ENCODE measurements at places on chromosomes 16 and 17.

GRCh38 chr17:19313746-19314651 is 48.5 kb downstream of the B9D1 start:
- no peak for DNase-seq

- DNase-seq = no peak
Observed at GRCh38 chr17:83103200-83103942, 24.0 kb downstream of the METRNL start.

DNA sequence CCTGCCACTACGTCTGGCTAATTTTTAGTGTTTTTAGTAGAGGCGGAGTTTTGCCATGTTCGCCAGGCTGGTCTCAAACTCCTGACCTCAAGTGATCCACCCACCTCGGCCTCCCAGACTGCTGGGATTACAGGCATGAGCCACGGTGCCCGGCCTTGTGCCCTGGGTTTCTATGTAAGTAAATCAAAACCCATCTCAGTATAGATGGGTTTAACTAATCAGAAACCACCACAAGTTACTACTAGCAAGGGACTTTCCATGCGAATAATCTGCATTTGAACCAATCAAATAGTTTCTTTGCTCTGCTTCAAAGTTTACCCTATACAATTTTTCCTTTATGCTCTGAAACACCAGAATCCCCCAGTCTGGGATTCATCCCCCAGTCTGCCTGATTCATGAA is 16.5 kb upstream of the EIF1 start:
- DNase-seq = no peak

GRCh38 chr17:28878158-28878910 is 19.2 kb downstream of the FLOT2 start:
- DNase-seq = no peak

DNA sequence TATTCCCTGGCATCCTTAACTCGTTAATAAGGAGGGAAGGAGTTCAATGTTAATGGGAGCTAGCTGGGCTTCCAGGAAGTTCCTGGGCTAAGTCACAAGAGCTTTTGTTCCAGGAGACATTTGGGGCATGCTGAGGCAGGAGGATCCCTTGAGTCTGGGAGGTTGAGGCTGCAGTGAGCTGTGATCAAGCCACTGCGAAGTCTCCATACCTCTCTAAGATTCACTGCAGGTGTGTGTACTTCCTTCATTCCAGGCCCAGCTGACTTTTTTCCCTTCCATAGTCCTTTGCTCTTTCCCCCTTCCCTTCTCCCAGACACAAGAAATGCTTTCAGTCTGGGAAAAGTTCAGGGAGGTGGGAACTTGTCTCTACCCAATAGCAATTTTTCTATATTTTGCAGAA is 489.8 kb downstream of the NPIPA7 start:
- DNase-seq = no peak

DNA sequence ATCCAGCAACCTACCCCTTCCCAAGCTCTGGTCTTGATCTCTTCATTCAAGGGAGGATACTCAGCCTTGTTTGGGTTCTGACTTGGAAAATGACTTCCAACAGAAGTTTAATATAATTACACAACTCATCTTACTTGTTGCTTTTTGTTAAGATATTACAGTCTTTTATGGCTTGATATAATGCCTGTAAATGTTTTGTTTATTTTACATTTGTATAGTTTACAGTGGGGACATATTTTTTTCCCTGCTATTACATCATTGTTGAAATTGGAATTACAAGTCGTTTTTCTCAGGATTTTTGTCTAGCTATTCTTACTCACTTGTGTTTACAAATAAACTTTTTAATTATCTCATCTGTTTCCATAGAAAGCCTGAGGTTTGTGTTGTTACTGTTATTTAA is 436.0 kb downstream of the CNTNAP4 start:
- no peak for DNase-seq

GRCh38 chr17:57408071-57408811 is 151.9 kb downstream of the MSI2 start:
- DNase-seq = no peak

DNA sequence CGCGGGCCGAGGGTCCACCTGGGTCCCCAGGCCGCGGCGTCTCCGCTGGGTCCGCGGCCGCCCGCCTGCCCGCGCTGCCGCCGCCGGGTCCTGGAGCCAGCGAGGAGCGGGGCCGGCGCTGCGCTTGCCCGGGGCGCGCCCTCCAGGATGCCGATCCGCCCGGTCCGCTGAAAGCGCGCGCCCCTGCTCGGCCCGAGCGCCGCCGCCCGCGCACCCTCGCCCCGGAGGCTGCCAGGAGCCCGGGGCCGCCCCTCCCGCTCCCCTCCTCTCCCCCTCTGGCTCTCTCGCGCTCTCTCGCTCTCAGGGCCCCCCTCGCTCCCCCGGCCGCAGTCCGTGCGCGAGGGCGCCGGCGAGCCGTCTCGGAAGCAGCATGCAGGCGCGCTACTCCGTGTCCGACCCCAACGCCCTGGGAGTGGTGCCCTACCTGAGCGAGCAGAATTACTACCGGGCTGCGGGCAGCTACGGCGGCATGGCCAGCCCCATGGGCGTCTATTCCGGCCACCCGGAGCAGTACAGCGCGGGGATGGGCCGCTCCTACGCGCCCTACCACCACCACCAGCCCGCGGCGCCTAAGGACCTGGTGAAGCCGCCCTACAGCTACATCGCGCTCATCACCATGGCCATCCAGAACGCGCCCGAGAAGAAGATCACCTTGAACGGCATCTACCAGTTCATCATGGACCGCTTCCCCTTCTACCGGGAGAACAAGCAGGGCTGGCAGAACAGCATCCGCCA is 504 bp downstream of the FOXC2 start:
- no peak for DNase-seq

GRCh38 chr17:57915985-57916757 is 39.0 kb downstream of the CUEDC1 start:
- DNase-seq = no peak

- no peak for DNase-seq
Observed at GRCh38 chr17:73342050-73342522, 30.3 kb upstream of the CDC42EP4 start.

DNA sequence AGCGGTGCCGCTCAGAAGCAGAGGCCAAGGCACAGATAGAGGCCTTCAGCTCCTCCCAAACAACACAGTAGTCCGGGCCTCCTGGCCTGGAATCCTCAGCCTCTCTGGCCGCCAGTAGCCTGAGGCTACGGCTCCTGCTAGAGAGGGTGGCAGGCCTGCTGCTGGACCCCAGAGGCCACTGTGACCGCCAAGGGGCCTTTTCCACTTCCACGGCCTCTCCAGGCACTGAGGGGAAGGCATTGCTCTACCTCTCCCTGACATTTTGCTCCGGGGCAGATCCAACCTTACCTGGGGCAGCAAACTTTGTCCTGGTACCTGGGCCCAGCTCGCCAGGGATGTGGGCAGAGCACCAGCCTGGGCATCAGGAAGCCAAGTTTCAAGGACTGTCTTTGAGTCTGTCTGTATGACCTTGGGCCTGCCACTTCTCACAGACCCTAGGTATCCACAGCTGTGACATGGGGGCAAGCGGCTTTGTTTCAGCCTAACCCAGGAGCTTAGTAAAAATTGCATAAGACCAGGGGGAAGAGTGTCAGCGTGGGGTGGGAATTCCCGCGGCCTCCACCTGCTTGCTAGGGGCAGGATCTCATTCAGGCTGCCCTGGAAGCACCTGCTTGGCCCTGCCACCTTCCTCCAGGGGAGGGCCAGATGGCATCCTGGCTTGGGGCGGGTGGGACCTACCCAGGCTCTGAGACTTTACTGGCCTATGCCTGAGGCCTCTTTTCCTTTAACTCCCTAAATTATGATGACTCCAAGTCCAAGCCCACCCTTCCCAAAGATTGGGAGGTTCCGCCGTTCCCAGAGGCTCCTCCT is 33.2 kb downstream of the ADGRG5 start:
- no peak for DNase-seq

DNA sequence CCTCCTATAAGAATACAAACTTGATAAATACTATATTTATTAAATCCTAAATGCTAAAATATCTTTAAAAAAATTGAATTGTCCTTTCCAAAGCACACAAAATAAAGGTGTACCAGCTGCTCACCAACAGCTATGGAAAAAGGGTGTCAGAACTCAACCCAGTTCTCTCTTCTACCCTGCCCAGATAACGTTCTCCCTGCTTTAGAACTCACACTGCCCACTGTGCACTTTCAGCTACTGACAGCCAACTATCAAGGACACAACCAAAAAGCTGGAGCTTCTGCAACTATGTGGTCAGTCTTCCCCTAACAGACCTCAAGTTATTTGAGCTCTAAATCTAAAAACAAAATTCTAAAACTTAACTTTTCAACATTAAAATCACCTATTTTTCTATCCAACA is 13.7 kb downstream of the AP1G1 start:
- no peak for DNase-seq

DNA sequence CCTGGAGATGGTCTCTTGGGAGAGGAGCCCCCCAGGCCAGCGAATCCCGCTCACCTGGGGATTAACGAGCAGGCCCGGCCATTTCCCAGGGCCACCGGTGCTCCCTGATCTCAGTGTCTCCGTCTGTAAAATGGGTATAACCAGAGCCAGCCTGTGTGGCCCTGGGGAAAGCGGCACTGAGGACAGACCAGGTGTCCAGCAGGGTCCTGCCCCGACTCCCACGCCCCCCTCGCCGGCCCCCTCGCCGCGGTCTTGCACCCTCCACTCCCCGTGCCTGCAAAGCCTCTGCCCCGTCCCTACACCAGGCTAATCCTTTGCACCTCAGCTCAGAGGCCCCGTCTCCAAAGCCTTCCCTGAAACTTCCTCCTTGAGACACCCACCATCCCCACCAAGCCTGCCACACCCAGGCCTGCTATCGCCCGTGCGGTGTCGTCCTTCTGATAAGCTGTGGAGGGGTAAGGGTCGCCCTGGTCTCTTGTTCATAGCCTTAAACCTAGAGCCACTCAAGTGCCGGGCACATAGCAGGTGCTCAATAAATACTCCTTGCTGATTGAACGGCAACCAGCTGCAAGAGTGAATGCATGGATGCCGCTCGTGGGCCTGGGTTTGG is 259.1 kb downstream of the C16orf95 start:
- DNase-seq = no peak

DNA sequence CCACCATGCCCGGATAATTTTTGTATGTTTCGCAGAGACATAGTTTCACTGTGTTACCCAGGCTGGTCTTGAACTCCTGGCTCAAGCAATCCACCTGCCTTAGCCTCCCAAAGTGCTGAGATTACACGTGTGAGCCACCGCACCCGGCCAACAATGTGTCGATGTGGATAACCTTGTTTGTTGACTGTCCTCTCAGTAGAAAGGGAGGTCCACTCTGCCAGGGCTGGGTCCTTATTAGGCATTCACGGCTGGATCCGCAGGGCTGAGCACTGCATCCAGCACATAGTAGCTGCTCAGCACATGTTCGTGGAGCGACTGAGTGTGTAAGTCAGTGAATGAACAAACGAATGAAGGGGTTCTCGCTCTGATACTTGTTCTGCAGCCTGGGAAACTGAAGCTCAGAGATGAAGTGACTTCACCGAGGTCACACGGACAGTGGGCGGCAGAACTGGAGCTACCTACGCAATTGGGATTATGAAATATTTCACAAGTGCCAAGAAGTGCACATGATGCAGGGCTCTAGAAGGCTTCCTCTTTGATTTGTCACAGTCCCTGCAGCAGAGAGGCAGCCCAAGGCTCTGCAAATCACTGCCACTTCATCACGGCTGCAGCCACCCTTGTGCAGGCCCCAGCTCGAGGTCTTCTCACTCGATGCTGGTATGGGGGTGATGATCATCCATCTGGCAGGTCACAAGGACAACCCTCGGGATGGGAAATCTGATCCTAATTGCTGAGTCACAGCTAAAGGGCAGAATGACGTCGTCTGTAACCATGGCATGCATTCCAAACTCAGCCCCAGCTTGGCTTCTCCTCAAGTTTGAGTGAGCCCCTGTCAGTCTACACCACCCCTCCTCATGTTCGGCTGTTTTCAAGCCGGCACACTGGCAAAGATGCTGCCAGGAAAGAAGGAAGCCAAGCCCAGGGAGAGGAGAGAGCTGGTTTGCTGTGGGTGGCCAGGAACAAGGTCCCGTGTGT is 28.0 kb upstream of the SNN start:
- DNase-seq = no peak

GRCh38 chr16:47991491-47991890 is 164.3 kb downstream of the ABCC12 start:
- DNase-seq = no peak

DNA sequence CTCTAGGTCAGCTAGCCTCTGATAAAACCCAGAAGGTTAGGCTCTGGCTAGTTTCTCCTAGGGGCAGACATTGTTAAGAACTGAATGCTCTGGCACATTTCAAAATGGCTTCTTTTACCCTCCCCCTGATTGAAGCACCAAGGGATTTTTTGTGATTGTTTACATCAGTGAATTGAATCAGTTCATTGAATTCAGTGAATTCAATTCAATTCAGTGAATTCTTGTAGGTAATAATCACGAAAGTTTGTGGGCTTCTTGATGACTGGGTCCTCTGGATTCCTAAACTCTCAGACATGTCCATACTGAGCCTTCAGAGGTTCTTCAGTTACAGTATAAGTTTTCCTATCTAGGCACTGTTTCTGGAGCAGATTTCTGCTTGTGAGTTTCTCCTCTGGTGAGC is 135.2 kb upstream of the ELAC2 start:
- DNase-seq = no peak

DNA sequence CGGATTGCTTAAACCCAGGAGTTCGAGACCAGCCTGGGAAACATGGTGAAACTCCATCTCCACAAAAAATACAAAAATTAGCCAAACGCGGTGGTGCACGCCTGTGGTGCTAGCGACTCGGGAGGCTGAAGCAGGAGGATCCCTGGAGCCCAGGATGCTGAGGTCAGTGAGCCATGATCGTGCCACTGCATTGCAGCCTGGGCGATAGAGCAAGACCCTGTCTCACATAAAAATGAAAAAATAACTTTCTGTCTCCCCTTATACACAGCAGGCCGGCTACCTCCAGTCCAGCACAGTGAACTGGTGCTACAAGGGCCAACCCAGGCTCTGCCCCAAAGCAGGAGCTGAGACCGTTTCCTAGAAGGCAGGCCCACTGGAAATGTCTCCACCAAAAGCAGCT is 59.7 kb downstream of the YWHAE start:
- DNase-seq = no peak

GRCh38 chr17:76261421-76262215 is 3.5 kb upstream of the UBALD2 start:
- DNase-seq = no peak

GRCh38 chr17:27295945-27296344 is 2.0 kb downstream of the WSB1 start:
- no peak for DNase-seq

DNA sequence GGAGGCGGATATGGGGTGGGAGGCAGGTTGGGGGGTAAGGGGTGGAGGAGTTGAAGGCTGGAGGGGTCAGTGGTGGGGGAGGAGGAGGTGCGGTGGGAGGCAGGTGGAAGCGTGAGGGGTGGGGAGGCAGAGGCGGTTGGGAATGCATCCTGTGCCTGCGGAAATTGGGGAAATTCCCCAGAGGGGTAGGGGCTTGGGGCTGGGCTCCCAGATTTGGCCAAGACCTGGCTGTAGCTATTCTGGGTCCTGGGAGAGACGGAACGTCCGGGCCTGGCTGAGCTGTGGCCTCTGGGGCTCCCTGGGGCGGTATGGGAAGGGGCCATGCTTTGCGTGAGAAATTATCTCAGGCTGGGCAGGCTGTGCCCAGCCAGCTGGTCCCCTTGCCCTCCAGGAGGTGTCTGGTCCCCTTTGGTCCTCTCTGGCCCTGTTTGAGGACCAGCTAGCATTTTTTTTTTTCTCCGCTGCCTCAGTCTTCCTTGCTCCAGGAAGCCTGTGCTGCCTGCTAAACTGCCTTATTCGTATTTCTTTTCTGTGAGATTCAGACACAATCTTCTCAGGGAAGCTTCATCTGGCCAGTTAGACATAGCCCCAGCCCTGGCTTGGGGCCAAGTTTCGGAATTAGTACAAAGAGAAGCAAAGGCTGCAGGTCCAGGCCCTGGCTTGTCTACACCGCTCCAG is 7.3 kb upstream of the TRPV2 start:
- DNase-seq = peak; percentile 15

Measured in cerebellar nuclear complex (tissue), 1 donor.